ENCODE measurements at places on chromosomes 5 and 9.

- no peak for DNase-seq
Measured at GRCh38 chr5:52709167-52709925, 78.4 kb upstream of the ITGA1 start.

GRCh38 chr5:1324719-1325190 is 20.1 kb downstream of the CLPTM1L start:
- no peak for DNase-seq

DNA sequence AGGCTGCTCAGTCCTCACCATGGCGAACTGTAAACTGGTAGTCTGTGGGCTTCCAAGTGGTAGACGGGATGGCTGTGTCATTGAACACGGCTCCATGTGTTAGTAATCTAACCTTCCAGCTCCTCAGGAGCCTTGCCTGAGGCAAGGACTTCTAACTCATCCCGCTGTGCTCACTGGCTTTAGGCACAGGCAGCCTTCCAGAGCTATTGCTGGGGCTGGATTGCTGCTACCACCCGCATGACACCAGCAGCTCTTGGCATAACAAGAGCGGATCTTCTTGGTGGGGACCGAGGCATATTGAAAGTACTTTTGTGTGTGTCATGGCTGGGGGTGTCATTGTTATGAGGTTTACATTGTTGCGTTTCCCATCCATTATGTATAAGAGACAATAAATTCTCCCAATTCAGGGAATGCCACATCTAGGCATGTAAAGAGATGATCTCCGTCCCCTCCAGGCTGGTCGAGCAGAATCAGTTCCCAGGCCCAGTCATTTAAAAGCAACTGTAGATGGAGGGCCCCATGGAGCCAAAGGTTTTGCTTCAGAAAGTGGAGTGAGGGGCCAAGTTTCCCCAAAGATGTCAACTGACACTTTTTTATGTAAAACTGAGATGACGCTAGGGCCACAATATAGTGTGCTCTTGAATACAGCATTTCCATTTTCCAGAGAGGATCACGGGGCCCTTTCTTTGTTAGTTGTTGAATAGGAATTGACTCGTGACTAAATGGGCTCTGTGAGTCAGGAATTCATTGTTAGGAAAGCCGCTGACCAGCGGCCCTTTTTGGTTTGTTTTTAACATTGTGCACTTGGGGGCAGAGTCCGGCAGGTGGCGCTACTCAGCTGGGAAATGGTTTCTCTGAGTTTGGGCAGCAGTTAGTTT is 759.5 kb downstream of the TAF11L14 start:
- DNase-seq: no peak

DNA sequence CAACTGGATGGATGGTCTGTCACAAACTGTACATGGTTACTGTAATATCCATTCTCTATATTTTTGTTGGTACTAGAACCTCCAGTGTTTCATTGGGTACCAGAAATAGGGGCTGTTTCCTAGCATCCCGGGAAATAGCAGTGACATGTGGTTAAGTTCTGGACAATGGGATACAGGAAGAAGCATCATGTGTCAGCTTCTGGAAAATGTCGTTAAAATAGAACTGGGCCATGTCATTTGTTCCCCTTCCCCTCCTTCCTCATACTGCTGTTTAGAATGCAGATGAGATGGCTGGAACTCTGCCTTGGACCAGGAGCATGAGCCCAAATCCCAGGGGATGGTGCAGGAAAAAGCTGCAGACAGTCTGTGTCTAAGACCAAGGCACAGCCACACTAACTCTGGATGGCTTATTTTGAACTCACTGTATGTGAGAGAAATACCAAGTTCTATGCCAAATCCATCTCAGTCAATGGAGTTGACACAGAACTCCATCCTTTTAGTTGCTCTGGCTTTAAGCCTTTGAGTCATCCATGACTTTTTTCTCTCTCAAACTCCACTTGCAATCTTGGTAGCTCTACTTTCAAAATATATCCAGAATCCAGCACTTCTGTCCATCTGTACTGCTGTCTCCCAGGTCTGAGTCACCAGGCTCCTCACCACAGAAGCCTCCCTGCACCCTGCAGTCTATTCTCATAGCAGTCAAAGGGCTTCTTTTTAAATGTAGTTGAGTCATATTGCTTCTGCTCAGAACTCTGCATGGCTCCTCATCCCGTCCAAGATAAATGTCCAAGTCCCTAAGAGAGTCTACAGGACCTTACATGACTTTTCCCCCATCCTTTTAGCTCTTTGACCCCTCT is 184.2 kb downstream of the NSG2 start:
- no peak for DNase-seq

- no peak for DNase-seq
Measured at GRCh38 chr5:112036206-112036605, 279.2 kb upstream of the NREP start.

DNA sequence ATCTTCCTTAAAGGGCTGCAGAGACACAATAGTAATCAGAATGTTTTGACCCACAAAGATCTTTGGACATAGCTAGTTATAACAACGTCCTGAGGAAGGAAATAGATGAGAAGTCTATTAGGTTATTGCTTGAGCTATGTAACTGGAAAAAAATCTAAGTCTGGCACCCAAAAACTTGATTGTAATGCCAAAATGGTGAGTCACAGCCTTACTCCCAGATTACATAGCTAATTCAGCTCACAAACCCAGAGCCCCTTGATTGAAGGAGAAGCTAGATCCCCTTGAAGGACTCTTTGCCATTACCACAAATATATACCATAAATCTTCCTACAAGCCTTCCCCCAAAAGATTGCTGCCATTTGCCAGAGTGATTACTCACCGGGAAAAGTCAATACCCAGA is 341.8 kb upstream of the KIF2A start:
- DNase-seq: no peak

- DNase-seq: no peak
Measured at GRCh38 chr5:52063186-52063585, 679.9 kb downstream of the ISL1 start.

GRCh38 chr5:116479776-116480675 is 94.6 kb downstream of the SEMA6A start:
- no peak for DNase-seq

DNA sequence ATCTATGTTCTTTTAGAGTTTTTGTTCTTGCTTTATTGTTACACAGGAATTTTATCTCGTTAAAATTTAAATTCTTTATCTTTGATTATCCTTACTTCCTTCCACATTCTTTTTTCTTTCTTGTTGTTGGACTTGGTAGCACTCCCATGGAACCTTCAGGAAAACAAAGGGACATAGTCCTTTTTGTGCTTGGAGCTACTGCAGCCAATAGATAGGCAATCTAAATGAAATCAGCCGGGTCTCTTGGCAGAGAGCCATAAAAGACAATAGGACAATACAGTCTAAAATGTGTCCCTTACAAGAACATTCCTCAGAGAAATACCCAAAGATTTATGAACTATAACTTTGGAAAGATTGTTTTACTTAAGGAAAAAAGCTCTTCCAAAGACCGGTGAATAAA is 548.1 kb upstream of the C9orf72 start:
- no peak for DNase-seq

Measured in DMS79 (cell line).